ENCODE measurements at places on chromosomes 2 and 18.

GRCh38 chr2:17231394-17231965 lies 286.8 kb downstream of the RAD51AP2 start:
- DNase-seq: no peak

DNA sequence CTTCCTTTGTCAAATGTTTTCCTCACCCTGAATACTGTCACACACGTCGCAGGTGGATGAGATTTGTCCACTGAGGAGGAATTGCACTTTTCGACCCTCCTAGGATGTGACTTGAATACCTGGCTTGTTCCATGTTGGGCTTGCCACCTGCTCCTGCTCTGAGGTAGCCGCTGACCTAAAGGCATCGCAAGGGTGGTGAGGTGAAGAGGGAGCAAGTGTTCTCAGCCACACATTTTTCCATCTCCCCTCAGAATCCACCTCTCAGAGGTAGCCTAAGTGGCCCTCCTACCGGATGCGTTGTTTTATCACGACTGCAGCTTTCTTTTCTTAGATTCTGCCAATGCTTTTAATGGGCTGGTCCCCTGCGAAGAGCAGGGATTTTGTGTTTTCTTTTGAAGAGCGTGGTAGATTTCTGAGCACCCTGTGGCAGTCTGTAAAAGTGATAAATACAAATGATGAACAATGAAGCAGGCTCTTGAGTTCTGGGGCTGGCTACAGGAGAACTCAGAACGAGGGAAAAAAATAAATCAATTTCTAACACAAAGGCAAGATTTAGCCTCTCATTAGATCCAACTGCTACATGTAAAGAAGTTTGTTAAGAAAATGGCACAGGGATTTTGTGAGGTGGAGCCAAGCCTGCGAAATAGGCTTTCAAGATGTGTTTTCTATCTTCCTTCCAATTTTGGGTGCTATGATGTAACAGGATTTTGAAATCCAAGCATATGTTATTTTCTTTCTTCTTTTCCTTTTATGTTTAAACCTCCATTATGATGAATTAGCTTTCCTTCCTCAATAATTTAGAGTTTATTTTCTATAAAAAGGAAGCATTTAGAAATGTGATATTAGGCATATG lies 386.7 kb downstream of the TGIF1 start:
- DNase-seq: no peak

- DNase-seq: no peak
Observed at GRCh38 chr2:181152226-181152625, 171.8 kb downstream of the UBE2E3 start.

DNA sequence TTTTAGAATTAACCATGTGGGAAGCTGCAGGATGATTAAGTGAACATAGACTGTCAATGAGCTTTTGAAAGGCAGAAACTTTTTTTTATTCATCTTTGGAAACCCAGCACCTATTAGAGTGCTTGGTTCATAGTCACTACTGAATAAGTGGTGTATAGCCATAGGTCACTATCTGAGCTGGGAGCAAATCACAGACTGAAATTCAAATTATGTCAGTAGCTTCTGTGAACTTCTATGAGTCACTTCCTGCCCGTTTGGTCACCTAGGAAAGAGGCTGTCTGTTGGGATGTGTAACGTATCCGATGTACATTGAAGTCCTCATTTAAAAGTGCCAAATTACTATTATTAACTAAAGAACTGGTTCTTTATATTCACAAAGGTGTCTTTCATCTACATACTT lies 20.5 kb upstream of the SLC40A1 start:
- no peak for DNase-seq

GRCh38 chr18:48949050-48949605 lies 1.6 kb downstream of the SMAD7 start:
- no peak for DNase-seq

DNA sequence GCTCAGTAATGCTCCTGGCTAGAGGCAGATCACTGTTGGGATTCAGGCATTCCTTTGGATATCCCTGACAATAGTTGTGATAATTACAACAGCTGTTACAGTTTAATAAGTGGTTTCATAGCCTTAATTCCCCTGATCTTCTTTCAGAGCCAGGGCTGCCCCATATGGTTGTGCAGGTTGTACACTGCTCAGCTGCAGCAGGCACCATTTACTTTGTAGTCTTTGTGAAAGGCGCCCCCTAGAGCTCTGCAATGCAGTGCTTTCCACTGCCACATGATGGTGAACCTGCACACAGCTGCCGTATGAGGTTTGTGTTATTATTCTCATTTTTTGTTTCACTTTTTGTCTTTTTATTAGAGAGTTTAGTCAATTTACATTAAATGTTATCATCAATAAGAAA lies 239.1 kb downstream of the KCNS3 start:
- no peak for DNase-seq

DNA sequence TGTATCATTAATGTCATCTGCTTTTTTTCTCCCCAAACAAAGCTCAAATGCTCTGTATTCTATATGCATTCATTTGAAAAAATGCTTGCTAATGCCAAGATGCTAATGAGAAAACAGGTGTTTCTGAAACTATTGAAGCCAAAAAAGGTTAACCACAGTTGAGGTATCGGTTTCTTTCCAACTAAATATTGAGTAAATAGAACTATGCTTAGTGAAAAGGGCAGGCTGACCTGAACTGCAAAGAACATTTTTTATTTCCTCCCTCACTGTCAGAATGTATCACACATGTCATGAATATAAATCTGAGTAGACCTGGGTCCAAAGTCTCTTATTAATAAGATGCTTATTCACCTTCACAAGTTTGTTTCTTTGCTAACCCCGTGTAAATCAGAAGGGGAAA lies 866.6 kb downstream of the CPS1 start:
- DNase-seq: no peak

Data from GM04503 (cell line).